ENCODE measurements at places on chromosomes 11 and 22. TPM values are rescaled to one million over a fixed set of nuclear protein-coding genes. Genes with fewer than 3 reads are reported as not detected.
A peak's percentile ranks its signal among the peaks of the same experiment; 100 is the strongest.

The PGA4 gene
- not detected for total RNA-seq

The TYR gene
- total RNA-seq, result not detected

The UPK3A gene
- total RNA-seq, result not detected

The TUB gene
- 2.8 TPM for total RNA-seq

The FXYD6 gene
- total RNA-seq, result 57.1 TPM

The OR2D2 gene
- total RNA-seq, result 0.64 TPM

The HIRA gene
- 51.0 TPM for total RNA-seq

The PKDREJ gene
- not detected for total RNA-seq

The OR51B4 gene
- not detected for total RNA-seq

The SCGB1D2 gene
- not detected for total RNA-seq

The DUSP8 gene
- 123 TPM for total RNA-seq

The ADORA2A gene
- 15.9 TPM for total RNA-seq

GRCh38 chr11:35583126-35583525 is 35.1 kb upstream of the FJX1 start:
- H3K27me3 ChIP-seq, result peaks cover 6% of the 10 kb centered on the region
- no peak overlapping the region for H3K4me3 ChIP-seq
- no peaks in the 10 kb centered on the region for H3K4me1 ChIP-seq
- DNase-seq, result no peak

- H3K27me3 ChIP-seq, result no peaks in the 10 kb centered on the region
- DNase-seq, result no peak
- H3K4me1 ChIP-seq, result no peaks in the 10 kb centered on the region
- H3K36me3 ChIP-seq, result no peaks in the 10 kb centered on the region
- H3K27ac ChIP-seq, result no peak overlapping the region
Observed at GRCh38 chr11:104678408-104678807, 219.9 kb downstream of the CASP12 start.

DNA sequence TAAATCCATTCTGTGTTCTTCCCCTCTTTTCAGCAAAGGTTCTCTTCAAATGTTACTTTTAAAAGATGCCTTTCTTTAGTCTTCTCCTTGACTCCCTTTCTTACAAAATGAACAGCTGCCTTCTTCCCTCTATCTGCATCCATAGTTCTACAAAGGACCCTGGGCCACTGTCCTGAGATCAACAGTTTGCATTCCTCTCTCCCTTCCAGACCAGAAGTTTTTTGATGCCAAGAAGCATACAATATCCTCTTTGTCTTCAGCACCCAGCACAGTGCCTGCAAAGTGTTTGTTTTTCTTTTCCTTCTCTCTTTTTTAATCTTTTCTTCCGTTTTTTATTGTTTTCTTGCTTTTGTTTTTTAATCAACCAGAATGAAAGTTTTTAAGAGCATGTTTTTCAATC is 183.5 kb upstream of the SNX19 start:
- peaks cover 2% of the 10 kb centered on the region for H3K27me3 ChIP-seq
- H3K27ac ChIP-seq, result no peak overlapping the region
- H3K4me1 ChIP-seq, result no peaks in the 10 kb centered on the region
- H3K36me3 ChIP-seq, result no peaks in the 10 kb centered on the region

GRCh38 chr22:46007003-46007847 is 30.3 kb upstream of the WNT7B start:
- H3K4me1 ChIP-seq, result no peaks in the 10 kb centered on the region
- DNase-seq, result no peak
- peaks cover 5% of the 10 kb centered on the region for H3K27me3 ChIP-seq
- no peaks in the 10 kb centered on the region for H3K36me3 ChIP-seq

DNA sequence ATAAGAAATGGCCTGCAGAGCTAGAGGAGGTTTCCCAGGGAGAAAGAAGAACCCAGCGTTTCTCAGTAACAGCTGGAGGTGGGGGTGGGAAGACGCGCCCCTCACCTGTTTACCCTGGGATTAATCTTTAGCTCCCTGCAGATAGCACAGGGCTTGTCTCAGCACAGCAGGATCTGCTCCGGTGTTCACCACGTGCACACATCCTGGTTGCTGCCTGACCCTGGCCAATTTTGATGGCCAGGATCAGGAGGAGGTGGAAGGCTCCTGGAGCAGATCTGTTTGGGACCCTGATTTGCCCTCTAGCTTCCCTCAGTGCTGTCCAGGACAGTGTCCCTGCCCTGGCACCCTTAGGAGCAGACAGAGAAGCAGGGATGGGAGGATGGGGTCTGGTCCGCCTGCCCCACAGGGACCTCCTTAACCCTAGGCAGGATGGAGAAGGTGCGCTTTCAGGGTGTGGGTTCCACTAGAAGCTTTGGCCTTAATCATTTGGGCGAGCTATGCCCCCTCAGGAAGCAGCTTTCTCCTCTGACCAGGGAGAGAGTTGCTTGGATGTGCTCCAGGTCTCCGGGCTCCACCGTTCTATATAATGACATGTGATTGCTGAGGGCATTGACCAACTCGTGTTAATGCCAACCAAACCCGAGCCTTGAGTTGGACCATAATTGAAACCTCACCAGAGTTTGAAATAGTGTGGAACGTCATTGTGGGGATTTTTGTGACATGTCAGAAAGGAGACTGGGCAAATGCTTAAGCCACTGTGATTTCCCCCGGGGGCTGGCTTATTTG is 19.3 kb downstream of the UPB1 start:
- H3K27me3 ChIP-seq, result no peaks in the 10 kb centered on the region
- peaks cover 13% of the 10 kb centered on the region for H3K4me1 ChIP-seq
- no peak for DNase-seq
- H3K27ac ChIP-seq, result no peak overlapping the region

- DNase-seq, result no peak
- no peak overlapping the region for H3K27ac ChIP-seq
- no peaks in the 10 kb centered on the region for H3K36me3 ChIP-seq
- H3K27me3 ChIP-seq, result peaks cover 2% of the 10 kb centered on the region
- no peak overlapping the region for H3K4me3 ChIP-seq
Observed at GRCh38 chr11:10407055-10407454, 48.0 kb upstream of the AMPD3 start.

- H3K36me3 ChIP-seq, result no peaks in the 10 kb centered on the region
- peaks cover 14% of the 10 kb centered on the region for H3K4me1 ChIP-seq
- DNase-seq, result no peak
- no peak overlapping the region for H3K4me3 ChIP-seq
- H3K27ac ChIP-seq, result no peak overlapping the region
- H3K27me3 ChIP-seq, result no peaks in the 10 kb centered on the region
Observed at GRCh38 chr11:95193541-95193940, 37.5 kb downstream of the SESN3 start.

GRCh38 chr22:33519071-33519973 is 401.0 kb downstream of the LARGE1 start:
- H3K27me3 ChIP-seq, result peaks cover 2% of the 10 kb centered on the region
- H3K4me1 ChIP-seq, result peaks cover 15% of the 10 kb centered on the region
- peak overlapping the region; percentile 59 for H3K27ac ChIP-seq
- DNase-seq, result peak; percentile 66
- peak overlapping the region; percentile 9 for H3K4me3 ChIP-seq
- H3K36me3 ChIP-seq, result peaks cover 4% of the 10 kb centered on the region

DNA sequence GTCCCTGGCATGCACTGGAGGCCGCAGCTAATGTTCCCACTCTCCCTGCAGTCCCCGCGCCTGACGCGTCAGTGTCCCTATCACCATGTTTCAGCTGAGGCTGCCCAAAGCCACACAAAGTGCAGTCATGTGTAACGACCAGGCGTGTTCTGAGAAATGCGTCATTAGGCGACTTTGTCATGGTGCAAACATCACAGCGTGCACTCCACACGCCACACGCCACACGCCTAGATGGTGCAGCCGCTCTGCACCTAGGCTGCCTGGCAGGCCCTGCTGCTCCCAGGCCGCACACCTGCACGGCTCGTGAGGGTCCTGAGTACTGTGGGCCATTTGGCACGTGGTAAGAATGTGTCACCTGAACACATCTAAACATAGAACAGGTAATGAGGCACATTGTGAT is 2.4 kb downstream of the CRELD2 start:
- no peaks in the 10 kb centered on the region for H3K36me3 ChIP-seq
- no peak for DNase-seq
- H3K27ac ChIP-seq, result no peak overlapping the region

- H3K4me1 ChIP-seq, result no peaks in the 10 kb centered on the region
- no peaks in the 10 kb centered on the region for H3K27me3 ChIP-seq
- no peak overlapping the region for H3K27ac ChIP-seq
- no peak for DNase-seq
Observed at GRCh38 chr11:85164743-85165142, 462.4 kb downstream of the DLG2 start.

DNA sequence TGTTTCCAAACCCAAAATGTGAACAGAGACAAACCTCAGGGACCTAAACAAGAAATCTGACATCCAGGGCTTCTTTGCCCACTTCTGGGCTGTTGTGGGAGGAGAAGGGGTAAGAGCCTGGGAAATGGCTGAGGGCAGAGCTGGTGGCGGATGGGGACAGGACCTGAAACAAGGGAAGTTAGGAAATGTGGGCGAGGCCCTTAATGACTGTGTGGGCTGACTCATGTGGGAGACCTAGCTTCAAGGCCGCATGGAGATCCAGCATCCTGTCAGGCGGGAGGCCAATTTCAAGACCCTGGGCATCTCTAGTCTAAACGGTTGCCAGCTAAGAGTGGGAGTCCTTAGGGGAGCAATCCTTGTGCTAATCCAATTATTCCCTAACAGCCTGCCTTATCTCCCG is 2.1 kb upstream of the OAF start:
- DNase-seq, result no peak
- H3K4me3 ChIP-seq, result no peak overlapping the region
- peaks cover 4% of the 10 kb centered on the region for H3K4me1 ChIP-seq
- no peaks in the 10 kb centered on the region for H3K36me3 ChIP-seq

- no peak for DNase-seq
- H3K27me3 ChIP-seq, result no peaks in the 10 kb centered on the region
- no peak overlapping the region for H3K27ac ChIP-seq
- H3K4me1 ChIP-seq, result no peaks in the 10 kb centered on the region
Observed at GRCh38 chr11:104003491-104003890, 32.9 kb upstream of the DDI1 start.

GRCh38 chr11:19597876-19598275 is 114.8 kb upstream of the NAV2 start:
- H3K36me3 ChIP-seq, result peaks cover 11% of the 10 kb centered on the region
- H3K27ac ChIP-seq, result peak overlapping the region; percentile 36
- peaks cover 1% of the 10 kb centered on the region for H3K27me3 ChIP-seq
- DNase-seq, result no peak
- H3K4me3 ChIP-seq, result no peak overlapping the region
- H3K4me1 ChIP-seq, result peaks cover 22% of the 10 kb centered on the region

DNA sequence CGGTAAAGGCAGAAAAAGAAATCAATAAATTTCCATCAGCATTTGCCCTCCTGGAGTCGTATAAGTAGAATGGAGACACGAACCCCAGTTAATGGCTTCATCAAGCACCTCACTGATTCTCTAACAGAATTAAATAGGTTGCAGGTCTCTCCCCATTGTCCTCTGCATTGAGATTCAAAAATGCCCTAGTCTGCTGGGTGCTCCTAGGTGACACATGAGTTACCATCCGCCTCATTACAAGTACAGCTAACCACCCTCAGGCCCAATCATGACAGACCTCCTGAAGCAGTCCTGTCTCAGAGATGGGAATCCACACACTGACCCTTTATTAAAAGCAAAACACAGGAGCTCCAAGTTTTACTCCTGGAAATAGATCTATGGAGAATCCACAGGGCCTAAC is 31.4 kb downstream of the HSPA8 start:
- no peaks in the 10 kb centered on the region for H3K36me3 ChIP-seq
- H3K27me3 ChIP-seq, result peaks cover 2% of the 10 kb centered on the region
- no peak for DNase-seq
- H3K4me3 ChIP-seq, result no peak overlapping the region
- H3K27ac ChIP-seq, result no peak overlapping the region

DNA sequence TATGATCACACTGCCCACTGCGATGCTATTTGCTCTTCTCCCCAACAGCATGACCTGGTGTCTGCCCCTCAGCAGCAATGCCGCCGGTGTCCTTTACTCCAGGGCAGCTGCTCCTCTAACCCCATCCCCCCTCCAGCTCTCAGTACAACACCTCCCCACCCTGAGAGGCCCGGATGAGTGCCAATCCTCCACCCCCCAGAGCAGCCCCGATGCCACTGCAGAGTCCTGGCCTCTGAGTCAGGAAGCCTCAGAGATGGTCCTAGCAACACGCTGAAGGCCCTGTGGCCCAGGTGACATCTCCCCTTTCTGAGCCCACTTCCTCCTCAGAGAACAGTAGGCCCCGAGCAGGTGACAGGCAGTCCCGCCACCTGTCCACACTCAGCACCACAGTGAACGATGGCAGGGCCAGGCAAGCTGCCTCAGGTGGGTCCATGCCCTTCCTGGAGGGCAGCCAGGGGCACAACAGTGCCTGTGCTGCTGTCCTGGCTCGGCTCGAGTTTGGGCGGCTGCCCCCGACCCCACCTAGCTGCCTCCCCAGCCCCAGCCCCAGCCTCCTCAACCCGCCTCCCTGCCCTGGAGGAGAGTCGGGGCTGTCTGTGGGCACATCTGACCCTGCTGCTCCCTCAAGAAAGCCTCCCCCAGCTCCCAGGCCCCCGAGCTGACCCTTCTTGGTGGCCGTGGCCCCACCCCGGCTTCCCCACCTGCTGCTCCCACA is 3.9 kb upstream of the NDUFS8 start:
- H3K4me3 ChIP-seq, result no peak overlapping the region
- DNase-seq, result no peak
- H3K36me3 ChIP-seq, result peaks cover 10% of the 10 kb centered on the region
- H3K4me1 ChIP-seq, result peaks cover 7% of the 10 kb centered on the region

DNA sequence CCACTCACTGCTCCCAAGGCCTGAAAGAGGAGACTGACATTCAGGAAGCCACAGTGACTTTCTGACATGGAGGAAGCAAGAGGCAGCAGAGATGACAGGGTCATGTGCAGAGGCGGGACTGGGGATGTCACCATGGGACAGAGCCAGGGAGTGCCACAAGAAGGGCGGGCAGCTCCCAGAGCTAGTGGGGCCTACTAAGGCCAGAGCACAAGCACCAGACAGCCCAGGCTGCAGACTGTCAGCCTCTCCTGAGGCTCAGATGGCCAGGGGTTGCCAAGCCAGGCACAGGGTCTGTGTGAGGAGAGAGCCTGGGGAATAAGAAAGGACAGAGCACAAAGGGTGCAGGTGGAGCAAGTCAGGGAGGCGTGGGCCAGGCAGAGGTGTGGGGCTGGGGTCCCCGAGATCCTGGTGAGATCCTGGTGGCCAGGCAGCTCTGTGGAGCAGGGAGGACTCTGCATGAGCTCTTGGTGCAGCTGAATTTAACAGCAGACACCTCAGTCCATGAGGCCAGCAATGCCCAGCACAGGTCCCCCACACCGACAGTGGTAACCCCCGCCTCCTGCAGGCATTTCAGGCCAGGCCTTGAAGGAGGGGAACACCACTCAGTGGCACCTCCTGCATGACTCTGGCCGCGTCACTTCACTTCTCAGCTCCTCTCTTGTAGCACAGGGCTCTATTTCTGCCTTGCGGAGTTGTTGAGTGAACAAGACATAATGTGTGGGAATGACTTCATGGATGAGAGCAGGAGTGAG is 52.3 kb downstream of the SGSM3 start:
- no peak for DNase-seq
- H3K36me3 ChIP-seq, result peaks cover 18% of the 10 kb centered on the region

Measured in glutamatergic neuron (in vitro differentiated cells).